ENCODE measurements at places on chromosomes 3 and 15. TPM values are rescaled to one million over a fixed set of nuclear protein-coding genes. Genes with fewer than 3 reads are reported as not detected.

GRCh38 chr3:186869253-186870100 is 27.0 kb downstream of the ADIPOQ start:
- DNase-seq = no peak

- DNase-seq = no peak
Observed at GRCh38 chr3:157838457-157838856, 267.8 kb downstream of the SHOX2 start.

DNA sequence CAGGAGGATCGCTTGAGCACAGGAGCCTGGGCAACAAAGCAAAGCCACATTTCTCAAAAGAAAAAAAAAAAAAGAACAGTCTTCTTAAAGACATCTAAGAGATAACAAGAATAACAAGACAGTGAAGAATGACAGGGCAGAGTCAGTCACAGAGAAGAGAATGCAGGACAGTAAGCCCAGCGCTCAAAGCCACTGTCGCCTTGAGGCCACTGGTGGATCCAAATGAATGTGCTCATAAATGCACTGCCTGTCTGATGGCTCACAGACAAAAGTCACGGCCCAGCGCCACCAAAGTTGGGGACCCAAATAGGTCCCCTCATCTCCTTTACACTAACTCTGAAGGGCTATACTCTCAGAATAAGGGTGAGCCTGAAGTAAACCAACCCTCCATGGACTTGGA is 52.3 kb downstream of the FAM174B start:
- DNase-seq = no peak

ACKR2 gene
- not detected for total RNA-seq

- no peak for DNase-seq
Observed at GRCh38 chr15:26128611-26129140, 265.5 kb upstream of the ATP10A start.

OCA2 gene
- not detected for total RNA-seq

DNA sequence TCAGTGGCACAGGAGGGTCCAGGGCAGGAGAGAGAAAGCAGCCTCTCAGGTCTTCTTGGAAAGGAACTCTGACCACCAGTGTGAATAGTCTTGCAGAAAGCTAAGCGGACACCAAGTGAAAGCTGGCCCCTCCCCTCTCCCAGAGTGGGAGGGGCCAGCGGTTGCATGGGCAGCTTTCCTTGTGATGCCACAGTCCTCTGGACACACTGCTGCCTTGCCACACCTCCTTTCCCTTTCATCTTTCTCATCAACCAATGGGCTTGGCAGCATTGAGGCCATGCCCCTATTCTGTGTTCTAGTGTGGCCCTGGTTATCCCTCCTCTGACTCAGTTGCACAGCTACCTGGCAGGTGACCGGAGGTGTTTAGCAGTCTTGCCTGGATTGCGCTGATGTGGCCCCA is 49.7 kb upstream of the GOLGA6B start:
- DNase-seq = peak; percentile 21

Measured in A673 (cell line).